ENCODE measurements at places on chromosomes 7 and 10.

DNA sequence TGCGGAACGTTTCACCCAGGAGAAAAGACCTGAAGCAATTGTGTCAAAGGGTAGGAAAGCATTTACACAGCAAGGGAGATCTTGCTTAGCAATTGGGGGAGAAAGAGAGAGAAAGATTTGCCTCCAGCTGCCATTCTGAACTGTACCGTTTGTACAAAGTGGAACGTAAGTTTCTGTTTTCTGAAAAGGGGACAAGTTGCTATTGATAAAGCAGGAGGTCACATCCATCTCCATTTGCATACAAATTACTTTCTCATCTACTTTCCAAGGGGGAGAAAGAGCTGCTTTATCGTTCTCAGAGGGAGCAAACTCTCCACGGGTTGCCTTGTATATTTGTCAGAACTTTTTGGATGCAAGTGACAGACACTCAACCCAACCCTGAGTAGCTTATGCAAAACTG, 92.0 kb upstream of the CARD11 start:
- DNase-seq: no peak

DNA sequence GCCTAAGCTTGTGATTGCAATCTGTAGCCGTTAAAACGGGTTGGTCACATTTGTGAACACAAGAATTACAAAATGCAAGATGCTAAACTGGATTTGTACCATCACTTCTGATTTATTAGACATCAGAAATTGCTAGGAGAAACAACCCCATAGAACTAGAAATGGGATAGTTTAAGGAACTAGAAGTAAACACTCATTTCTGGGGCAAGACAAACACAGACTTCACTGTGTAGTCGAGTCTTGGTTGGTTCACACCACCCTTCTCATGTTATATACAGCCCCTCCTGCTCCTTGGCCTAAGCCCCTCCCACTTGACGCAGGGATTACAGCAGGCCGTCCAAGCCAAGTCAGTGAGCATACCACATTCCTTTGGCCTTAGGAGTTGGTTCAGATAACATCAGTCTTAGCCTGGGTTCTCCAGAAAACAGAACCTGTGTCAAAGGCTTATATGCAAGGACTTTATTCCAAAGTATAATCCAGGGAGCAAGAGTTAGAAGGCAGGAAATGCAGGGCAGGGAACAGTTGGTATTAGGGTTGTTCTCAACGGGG, 2.0 kb upstream of the NRAP start:
- DNase-seq: no peak

DNA sequence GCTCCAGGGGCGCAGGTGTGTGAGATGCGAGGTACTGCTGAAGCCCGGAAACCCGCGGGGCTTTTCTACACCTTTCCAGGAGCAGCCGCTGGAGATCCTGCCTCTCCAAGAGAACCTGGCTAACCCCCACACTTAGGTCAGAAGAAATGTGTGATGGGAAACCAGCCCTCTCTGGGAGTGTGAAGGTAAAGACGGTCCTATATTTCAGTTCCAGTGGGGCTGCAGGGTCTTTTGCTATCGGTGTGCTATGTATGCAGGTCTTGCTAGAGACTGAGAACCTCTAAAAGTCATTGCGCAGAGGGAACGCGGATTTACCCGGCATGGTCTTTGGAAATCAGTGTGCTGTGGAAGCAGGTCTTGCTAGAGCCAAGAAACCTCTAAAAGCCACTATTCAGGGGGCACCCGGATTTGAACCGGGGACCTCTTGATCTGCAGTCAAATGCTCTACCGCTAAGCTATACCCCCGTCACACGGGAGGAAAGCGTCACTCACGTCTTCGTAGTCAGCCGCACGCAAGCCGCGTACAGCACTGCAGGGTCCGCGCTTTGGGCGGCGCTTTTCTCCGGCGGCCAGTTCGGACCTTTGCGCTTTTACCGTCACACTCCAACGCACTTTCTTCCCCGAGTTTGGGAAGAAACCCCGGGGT, 46.0 kb downstream of the ZNF777 start:
- peak; percentile 27 for DNase-seq

DNA sequence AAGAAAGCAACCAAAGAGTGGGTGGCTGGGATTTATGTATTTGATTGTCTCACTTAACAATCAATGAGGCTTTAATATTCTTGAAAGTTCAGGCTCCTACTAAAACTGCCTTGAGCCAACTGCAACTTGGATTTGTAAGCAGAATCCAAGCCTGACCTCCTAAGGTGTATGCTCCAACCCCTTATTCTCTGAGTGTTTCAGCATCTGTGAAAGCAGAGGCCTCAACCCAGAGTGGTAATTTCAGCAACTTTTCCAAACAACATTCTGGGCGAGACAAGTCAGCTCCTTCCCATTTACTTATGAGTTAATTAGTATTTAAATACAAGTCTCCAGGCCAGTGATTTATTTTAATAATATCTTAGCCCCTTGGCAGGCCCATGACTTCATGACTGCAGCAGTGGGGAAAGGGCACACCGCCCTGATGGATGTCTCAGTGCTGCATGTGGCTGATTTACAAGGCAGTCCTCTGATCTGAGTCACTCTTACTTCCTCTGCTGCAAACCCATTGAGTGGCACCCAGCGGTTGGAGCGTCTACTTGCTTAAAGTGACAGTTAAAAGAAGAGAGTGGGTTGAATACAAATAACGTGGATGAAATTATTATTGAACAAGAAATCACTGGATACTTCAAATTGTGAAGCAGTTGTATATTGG, 209.1 kb downstream of the TRIL start:
- DNase-seq: no peak

GRCh38 chr10:133567609-133568286, 2.4 kb upstream of the SYCE1 start:
- DNase-seq: no peak

DNA sequence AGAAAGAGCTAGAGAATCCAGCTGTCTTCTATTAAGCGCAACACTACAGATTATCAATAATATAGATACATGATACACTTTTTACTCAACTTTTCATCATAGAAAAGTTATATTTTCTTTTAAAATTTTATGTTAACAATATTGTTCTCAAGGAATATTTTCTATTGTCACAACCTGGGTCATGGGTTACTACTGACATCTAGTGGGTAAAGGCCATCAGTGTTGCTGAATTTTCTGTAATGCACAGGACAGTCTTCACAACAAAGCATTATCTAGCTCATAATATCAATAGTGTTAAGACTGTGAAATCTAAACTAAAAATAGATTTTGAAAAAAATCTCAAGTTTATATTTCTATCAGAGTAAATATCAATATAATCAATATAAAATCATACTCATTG, 209.8 kb downstream of the ZNF33B start:
- no peak for DNase-seq

GRCh38 chr7:30557245-30557644, 37.4 kb upstream of the GARS1 start:
- no peak for DNase-seq

All from stimulated activated CD4-positive, alpha-beta T cell treated with anti-CD3 and anti-CD28 coated beads, Interleukin-2, amount 100 ng/mL, for 48 hours (primary cell).